ENCODE measurements at places on chromosomes 7 and 10.
A peak's percentile ranks its signal among the peaks of the same experiment; 100 is the strongest.

- no peak for DNase-seq
Observed at GRCh38 chr10:62044566-62044965, 143.1 kb downstream of the ARID5B start.

DNA sequence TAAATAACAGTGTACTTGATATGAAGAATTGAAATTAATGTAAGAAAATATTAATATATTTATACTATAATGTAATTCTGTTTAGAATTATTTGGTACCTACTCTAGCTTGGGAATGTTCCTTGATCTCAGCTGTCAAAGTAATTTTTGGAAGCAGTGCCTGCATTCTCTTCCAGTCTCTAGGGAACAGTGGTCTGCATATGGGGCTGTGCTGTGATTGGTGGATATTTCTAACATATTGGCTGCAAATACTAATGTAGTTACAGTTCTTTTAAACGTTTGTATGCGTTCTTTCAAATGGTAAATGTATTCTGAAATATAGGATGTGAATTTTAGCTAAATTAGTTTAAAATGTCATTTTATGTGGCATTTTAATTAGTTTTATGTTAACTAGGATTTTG, 87.2 kb downstream of the PHF14 start:
- DNase-seq: no peak

DNA sequence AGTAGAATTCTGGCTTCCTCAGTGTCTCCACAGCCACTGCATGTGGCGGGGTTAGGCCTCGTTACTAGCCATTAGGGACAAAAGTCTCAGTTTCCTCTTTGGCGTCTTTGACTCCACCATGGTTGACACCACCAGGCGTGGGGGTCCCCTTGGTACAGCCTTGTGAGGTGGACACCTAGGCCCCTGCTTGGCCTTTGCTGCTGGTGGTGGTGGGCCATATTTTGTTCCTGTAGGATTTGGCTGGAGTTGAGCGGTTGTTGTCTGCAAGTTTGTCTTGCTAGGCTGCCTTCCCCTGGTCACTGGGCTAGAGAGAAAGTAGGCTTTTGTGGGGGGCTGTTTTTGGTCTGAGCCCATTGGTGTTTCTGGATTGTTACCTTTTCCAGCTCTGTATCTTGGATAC, 272.7 kb downstream of the CAMK1D start:
- DNase-seq: no peak

DNA sequence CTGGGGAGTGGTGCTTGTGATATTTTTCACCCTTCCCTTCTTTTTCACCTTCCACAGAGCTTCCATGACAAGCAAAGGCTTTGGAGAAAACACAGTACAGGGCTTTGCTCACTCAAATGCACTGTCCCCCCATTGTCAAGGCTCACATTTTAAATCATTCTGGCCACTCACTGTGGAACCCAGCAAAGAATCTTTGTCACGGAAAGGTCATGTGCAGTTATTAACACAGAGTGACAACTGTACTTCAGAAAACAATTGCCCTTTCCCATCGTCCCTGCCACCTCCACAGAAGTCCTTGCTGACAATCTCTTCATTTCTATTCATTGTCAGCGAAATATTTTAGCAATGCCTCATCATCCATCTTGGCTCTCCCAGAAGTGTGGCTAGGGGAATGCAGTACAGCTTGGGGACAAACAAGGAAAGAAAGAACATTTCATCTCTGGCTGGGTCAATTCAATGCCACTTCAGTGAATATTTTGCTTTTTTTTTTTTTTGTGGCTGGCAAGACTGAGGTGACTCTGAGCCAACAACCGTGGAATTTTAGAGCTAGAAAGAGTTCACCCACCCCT, 851.0 kb downstream of the KCNMA1 start:
- no peak for DNase-seq

DNA sequence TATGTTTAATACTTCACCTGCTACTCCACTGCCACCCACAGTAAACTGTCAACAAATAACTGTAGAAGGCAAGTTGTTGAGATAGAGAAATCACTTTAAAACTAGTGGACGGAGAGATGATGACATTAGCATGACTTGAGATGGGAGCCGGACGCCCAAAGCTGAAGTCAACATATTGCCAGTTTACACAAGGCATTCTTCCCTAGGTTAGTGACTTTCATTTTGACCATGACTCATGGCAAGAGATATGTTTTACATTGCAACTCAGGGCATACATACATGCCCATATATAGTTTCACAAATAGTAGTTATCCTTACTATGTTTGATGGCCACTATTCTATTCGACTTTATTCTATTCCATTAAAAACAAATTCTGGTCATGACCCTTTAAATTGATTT, 296.6 kb downstream of the PLXNA4 start:
- no peak for DNase-seq

GRCh38 chr7:121383235-121383910, 12.7 kb downstream of the FAM3C start:
- no peak for DNase-seq

GRCh38 chr7:2982401-2982800, 61.3 kb downstream of the CARD11 start:
- no peak for DNase-seq

DNA sequence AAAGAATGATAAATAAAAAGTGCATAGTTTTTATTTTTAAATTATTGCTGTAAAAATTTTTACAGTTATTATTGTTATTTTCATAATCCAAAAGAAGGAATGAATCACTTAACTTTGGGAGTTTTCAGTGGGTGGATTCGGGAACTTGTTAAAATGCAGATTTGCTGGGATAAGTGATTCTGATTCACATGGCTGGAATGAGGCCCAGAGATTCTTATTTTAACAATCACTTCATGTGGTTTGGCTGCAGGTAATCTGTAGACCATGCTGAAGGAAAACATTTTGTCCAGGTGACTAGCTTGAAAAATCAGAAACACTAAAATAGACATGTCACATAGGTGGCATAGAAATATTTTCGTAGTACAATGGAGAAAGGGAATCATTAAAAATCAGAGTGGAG, 13.9 kb downstream of the CROT start:
- peak; percentile 35 for DNase-seq

DNA sequence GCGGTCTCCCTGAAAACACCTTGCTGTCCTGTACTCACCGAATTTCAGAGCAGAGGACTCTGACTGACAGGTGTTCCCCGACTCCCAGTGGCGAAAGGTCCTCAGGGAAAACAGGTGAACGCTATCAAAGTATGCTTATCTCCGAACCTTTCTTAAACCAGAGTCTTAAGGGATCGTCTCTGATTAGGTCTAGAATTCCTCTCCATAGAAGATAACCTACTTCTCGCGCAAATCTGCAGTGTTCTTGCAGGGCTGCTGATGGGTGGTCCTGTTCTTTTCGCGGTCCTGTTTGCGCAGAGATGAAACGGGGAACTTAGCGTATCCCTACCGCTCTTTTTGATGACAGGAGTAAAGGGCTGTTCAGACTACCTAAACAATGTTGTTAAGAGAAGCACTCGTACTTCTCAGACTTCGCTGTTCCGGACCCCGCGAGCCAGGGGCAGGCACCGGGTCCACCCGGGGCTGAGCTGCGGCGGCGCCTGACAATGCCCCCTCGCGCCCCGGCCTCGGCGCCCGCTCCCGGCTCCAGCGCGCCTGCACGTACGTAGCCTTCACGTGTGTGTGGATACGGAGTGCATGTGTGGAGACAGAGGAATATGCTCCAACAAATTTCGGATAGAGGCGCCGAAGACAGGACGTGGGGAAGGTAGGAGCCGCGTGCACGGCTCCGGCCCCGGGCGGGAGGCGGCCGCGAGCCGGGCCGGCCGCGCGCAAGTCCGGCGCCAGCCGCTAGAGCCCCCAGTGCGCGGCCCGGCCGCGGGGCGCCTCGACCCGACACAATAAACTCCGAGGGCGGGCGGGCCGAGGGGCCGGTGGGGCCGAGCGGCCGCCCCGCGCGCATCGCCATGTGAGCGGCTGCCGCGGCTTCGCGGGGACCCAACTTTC, 766 bp upstream of the ZMYND11 start:
- DNase-seq: peak; percentile 36

DNA sequence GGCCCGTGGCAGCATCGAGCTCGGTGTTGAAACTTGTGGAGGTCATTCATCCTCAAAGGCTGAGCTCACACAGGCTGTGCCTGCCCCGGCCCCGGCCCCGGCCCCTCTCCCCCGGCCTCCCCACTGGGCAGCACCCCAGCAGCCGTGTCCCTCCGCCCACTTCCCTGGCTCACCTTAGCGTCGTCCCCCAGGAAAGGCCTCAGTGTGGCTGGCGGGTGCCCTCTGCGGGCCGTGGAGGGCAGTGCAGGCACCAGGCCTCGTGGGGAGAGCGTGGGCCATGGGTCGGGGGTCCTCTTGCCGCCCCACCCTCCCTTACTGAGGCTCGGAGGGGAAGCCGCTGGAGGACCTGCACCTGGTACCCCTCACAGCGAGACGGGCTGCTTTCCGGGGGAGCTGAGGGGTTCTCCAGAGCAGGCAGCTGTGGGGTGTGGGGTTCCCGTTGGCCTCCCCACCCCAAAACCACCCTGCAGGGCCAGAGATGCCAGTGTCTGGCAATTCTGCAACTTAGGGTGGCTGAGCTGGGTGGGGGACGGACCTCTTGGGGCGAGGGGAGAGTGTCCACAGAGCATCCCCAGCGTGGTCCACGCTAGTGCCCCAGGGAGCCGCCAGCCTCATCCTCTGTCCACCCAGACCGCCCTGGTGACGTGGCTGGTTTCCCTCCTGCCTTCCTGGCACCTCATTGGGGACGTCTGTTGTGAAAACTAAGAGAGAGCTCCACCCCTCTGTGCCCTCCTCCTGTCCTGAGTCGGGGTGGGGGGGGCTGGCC, 44.2 kb upstream of the DPYSL4 start:
- DNase-seq: no peak

- DNase-seq: no peak
Observed at GRCh38 chr10:34816501-34817002, 1.5 kb upstream of the PARD3 start.

DNA sequence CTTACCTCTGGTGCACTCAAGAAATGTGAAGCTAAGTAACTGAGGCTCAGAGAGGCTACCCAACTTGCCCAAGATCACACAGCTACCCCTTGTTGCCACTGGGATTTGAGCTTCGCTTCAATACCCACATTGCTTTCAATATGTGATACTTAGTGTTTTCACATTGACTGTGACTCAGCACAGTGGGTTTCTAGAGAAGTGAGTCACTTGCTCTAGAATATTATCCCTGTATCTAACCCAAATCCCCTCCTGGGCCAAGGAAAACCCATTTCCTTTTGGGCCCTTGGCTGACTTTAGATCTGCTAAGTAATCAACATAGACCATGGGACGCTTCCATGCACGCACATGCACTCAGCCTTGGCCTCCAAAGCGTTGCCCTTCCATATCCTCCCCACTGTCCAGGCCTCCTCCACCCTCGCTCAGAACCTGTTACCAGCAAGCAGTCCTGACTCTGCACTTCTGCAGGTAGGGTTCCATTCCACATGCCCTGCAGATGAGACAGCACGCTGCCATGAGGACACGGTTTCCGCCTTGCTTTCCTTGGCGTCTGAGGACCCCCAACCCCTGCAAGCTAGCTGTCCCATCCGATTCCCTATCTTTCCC, 87.7 kb upstream of the CHST15 start:
- DNase-seq: no peak

GRCh38 chr10:112115781-112116385, 67.7 kb downstream of the GPAM start:
- DNase-seq: no peak

- no peak for DNase-seq
Observed at GRCh38 chr10:51983481-51983880, 284.1 kb upstream of the CSTF2T start.

- DNase-seq: no peak
Observed at GRCh38 chr10:8568401-8568800, 513.9 kb downstream of the GATA3 start.

DNA sequence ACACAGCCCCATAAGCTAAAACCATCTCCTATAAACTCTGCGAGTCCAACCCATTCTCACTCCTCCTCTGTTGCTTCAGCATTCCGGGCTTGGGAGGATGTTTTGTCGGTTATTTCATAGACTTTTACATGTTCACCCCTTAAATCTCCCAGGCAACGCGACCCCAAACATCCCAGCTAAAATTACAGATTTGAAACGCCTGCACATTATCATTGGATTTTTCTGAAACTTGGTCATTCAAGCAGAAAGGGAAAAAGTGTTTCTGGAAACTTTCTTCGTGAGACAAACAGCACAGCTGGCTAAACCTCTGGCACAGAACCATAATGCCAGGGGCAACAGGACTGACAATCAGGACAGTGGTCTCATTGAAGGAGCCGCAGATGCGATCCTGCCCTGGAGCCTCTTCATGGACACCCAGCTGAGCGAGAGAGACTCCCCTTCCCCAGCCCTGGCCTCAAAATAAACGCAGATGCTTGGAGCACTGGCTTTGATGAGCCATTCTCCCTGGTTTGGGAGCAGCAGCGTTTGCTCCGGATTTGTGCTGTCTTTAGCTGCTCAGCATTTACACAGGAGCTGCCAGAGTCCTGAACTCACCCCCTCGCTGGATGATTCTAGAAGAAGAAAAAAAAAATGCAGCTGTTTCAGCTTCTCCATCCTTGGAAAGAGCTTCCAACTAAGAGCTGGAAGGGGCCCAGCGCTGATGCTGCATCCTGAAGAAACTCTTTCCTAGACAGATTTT, 30.1 kb downstream of the AFAP1L2 start:
- DNase-seq: no peak

GRCh38 chr7:65444899-65445823, 71.5 kb downstream of the ZNF92 start:
- DNase-seq: no peak

DNA sequence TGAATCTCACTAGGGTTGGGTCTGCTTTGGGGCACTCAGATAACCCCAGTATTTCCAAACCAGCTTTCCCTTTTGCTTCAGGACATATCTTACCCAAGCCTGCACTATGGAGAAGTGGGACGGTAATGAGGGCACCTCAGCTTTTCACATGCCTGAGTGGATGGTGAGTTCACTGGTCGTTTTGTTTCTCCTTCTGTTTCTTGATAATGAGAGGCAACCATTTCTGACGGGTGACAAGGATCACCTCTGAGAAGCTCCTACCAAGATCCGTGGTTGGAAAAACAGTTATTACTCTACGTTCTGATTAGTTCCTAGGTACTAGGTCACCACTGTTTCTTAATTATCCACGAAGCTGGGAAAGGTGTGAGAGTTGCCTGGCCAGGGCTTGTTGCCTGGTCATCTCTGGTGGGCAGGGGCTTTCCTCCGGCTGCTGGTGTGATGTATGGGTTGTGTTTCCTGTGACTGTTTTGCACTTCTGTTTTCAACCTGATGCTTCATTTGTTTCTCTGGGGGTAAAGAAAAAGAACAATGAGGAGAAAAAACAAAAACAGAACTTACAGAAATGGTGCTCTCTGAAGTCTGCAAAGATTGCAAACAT, 65.7 kb upstream of the STRIP2 start:
- DNase-seq: no peak

- no peak for DNase-seq
Observed at GRCh38 chr10:118840071-118840775, 85.5 kb upstream of the CACUL1 start.

GRCh38 chr7:150849204-150849775, 3.0 kb upstream of the AOC1 start:
- DNase-seq: no peak

- DNase-seq: no peak
Observed at GRCh38 chr7:73844848-73845460, 2.6 kb upstream of the METTL27 start.

DNA sequence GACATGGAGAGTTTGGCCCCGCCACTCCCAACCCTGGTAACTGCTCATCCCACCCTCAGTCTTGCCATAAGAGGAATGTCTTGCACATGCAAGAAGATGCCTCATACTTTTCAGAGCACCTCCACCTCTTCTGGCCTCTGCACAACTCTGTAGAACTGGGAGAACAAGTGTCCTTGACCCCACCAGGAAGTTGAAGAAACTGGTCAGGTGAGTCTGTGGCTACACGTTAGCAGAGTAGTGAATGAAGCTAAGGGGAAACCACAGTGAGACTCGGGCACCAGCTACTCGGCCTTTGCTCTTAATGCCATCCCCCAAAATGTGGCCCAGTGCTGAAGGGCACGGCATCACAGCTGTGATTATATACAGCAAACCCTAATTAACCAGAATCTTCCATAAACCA, 110.1 kb downstream of the ARID5B start:
- DNase-seq: no peak
